ENCODE measurements at places on chromosomes 12 and 14.

- no peak for DNase-seq
These were observed 50.2 kb downstream of the KCNK13 start for GRCh38 chr14:90111895-90112534.

GRCh38 chr14:100850841-100851585 is 25.1 kb downstream of the MEG3 start:
- peak; percentile 90 for DNase-seq

DNA sequence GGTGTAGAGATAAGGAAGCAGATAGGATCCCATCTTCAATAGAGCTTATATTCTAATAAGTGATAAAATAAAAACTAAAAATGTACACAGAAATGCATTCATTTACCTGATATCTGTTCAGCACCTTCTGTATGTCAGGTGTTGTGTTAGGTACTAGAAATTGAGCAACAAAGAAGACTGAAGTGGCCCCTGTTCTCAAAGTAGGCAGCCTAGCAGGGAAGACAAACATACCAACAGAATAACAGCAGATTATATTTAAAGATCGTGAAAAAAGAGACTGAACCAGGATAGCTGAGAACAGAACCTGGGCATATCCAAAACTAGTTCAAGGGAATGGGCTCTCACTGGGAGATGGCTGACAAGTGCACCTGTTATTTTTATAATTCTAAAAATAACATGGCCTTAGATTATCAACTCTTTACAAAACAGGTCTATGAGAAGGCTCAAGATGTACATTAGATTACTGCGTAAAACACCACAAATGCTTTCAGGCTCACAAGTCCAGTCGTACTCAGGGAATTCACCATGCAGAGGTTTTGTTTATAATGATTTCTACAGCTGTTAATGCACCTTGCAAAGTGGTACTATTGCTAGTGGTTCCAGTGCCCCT is 16.4 kb downstream of the ANO6 start:
- no peak for DNase-seq

DNA sequence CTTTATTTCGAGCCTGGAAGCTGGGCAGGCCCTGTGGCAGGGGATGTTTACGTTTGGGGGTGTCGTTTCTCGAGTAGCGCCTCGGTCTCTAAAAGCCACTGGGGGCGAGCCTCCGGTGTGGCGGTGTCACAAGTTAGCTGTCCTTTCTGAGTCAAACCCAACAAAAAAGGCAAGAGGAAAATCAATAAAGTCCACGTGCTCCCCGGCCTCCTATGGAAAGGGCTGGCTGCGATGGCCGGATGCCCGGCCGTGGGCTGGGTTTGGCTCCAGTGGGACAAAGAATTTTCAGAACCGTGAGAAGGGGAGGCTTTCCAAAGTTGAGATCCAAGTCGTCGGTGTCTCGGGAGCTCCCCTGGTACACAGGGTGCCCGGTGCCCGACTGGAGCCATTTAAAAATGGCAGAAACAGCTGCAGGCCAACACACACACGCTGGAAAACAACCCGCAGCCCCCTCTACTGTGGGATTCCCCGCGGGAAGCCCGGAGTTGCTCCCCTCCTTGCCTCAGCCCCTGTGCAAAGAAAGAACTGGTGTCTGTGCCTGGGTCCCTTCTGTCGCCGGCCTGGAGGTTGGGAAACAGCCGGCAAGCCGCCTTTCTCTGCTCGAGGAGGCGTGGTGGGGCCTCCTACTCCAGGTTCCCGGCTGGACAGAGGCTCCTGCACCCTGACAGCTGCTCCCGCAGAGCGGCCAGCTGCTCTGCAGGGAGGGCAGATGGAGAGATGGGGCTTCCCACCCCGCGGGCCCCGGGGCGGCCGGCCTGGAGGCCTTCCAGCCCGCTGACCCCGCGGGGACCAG is 1.9 kb downstream of the BCL7A start:
- no peak for DNase-seq

DNA sequence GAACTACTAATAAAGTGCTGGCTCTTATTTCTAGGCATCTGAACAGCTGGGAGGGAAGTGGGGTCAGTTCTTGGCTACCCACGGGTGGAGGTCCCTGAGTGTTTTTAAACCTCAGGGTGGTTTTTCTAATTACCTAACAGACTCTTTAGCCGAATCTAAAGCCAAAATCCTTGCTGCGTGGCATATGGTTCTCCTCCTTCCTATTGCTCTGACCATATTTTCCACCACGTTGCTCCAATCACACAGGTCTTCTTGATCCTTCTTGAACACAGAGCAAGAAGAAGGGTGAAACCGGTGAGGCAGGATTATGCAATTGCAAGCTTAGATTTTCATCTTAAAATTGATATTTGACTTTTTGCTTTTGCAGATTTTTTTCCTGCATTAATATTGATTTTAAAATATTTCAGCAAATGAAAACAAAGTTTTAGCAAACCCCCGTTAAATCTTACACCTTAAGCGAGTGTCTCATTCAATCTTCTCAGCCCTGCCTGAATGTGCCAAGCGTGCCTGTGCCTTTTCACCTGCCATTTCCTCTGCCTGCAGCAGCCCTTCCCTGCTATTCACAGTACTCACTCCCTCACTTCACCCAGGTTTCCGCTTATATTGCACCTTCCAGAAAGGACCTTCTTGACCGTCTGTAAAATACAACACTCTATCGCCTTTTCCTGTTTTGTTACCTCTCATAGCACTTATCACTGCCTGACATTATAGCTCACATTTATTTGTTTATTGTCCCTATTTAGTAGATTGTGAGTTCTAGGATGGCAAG is 506.0 kb downstream of the DIO2 start:
- no peak for DNase-seq

- no peak for DNase-seq
These were observed 20.1 kb downstream of the MORN3 start for GRCh38 chr12:121649322-121649721.

Data from stimulated activated CD4-positive, alpha-beta T cell treated with anti-CD3 and anti-CD28 coated beads, Interleukin-4, amount 100 ng/mL, for 48 hours (primary cell).